ENCODE measurements at places on chromosomes 6 and 20. TPM values are rescaled to one million over a fixed set of nuclear protein-coding genes. Genes with fewer than 3 reads are reported as not detected.
A peak's percentile ranks its signal among the peaks of the same experiment; 100 is the strongest.

DNA sequence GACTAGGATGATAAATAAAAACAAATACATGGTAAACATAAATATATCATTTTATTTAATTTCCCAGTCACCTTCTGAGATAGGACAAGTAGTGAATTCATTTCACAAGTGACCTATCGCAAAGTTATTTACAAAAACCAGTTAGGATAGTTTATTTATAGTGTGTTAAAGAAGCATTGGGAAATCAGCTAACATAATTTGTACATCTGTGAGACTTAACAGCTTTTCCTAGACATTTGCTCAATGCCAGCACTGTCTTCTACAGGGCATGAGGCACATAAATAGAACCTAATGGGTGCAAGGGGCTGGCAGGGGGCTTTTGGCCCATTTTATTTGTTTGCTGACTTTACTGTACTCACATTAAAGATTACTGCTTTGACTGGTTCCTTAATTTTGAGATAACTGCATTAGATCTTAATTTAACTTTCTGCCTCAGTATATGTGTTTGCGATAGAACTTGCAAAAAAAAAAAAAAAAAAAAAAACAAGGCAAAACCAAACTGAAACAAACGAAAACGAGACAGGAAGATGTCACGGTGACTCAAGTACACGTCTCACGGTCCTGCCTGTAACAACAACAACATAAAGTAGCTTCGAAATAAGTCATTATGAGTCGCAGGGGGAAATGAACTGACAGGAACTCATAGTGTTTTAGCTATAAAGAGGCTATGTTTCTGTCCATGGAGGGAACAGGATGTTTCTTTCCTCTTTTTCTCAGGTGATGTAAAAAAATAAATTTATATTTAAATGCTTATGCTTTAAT is 133.7 kb upstream of the GMDS start:
- no peak for DNase-seq
- H3K27ac ChIP-seq = no peak overlapping the region
- peaks cover 39% of the 10 kb centered on the region for H3K4me1 ChIP-seq
- no peaks in the 10 kb centered on the region for H3K27me3 ChIP-seq
- no peak overlapping the region for H3K4me3 ChIP-seq
- no peaks in the 10 kb centered on the region for H3K36me3 ChIP-seq

Gene HUS1B
- total RNA-seq = 2.2 TPM

Gene BACH2
- total RNA-seq = 3.2 TPM

Gene MAK
- total RNA-seq = not detected

Gene ACTL10
- total RNA-seq = 9.2 TPM

- H3K36me3 ChIP-seq = no peaks in the 10 kb centered on the region
- H3K27ac ChIP-seq = no peak overlapping the region
- H3K4me1 ChIP-seq = peaks cover 20% of the 10 kb centered on the region
- H3K4me3 ChIP-seq = no peak overlapping the region
- H3K27me3 ChIP-seq = no peaks in the 10 kb centered on the region
- DNase-seq = no peak
Observed at GRCh38 chr6:159487636-159488035, 205.4 kb downstream of the SOD2 start.

- no peaks in the 10 kb centered on the region for H3K36me3 ChIP-seq
- H3K4me3 ChIP-seq = no peak overlapping the region
- DNase-seq = no peak
- H3K27me3 ChIP-seq = no peaks in the 10 kb centered on the region
- H3K27ac ChIP-seq = no peak overlapping the region
Observed at GRCh38 chr20:16378712-16379370, 194.4 kb downstream of the KIF16B start.

GRCh38 chr6:124273701-124274100 is 470.0 kb downstream of the NKAIN2 start:
- H3K4me3 ChIP-seq = no peak overlapping the region
- H3K27me3 ChIP-seq = no peaks in the 10 kb centered on the region
- no peaks in the 10 kb centered on the region for H3K36me3 ChIP-seq
- no peak overlapping the region for H3K27ac ChIP-seq

DNA sequence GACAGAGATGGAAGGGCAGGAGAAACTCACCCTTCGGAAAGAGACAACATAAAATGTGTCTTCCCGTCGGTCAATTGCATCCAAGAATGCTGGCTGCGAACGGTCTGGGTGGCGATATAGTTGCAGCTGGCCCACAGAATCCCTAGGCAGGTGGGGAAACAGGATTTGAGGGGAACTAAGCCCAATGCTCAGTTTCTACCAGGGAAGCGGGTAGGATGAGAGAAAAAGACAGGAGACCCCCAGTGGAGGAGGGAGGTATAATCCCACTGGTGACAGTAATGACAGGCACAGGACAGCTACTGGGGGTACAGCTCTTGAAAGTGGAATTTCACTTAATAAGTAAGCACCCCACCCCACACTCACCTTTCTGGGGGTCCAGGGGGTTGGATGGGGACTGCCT is 7.5 kb upstream of the TNXB start:
- no peaks in the 10 kb centered on the region for H3K4me1 ChIP-seq
- H3K27me3 ChIP-seq = no peaks in the 10 kb centered on the region
- peak; percentile 64 for DNase-seq
- H3K36me3 ChIP-seq = peaks cover 7% of the 10 kb centered on the region
- no peak overlapping the region for H3K27ac ChIP-seq
- H3K4me3 ChIP-seq = no peak overlapping the region

DNA sequence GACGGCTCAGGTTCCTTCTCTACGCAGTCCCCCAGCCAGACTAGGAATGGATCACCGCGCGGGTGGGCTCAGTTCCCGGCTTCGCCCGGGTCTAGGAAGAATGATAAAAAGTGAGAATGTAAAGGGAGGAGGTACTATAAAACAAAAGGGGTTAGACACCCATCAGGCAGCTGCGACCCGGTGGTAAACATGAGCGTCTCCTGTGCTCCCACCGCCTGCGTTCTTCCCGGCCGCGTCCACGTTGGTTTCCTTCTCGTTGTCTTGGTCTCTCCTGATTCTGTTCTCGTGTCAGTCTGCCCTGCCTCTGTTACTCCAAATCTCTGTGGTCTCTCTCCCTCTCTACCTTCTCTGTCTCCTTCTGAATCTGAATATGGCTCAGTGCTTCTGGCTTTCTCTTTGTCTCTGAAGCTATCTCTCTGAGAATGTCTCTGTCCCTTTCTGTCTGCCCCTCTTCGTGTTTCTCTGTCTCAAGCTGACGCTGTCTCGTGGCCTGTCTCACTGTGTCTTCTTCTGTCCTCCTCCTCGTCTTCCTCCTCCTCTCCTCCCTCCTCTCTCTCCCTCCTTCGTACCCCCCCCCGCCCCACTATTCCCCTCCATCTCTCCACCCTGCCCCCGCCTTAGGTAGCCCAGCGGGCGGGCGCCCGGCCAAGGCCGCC is 41.6 kb upstream of the FOXP4 start:
- H3K36me3 ChIP-seq = no peaks in the 10 kb centered on the region
- no peaks in the 10 kb centered on the region for H3K27me3 ChIP-seq
- no peak overlapping the region for H3K4me3 ChIP-seq
- no peak overlapping the region for H3K27ac ChIP-seq

DNA sequence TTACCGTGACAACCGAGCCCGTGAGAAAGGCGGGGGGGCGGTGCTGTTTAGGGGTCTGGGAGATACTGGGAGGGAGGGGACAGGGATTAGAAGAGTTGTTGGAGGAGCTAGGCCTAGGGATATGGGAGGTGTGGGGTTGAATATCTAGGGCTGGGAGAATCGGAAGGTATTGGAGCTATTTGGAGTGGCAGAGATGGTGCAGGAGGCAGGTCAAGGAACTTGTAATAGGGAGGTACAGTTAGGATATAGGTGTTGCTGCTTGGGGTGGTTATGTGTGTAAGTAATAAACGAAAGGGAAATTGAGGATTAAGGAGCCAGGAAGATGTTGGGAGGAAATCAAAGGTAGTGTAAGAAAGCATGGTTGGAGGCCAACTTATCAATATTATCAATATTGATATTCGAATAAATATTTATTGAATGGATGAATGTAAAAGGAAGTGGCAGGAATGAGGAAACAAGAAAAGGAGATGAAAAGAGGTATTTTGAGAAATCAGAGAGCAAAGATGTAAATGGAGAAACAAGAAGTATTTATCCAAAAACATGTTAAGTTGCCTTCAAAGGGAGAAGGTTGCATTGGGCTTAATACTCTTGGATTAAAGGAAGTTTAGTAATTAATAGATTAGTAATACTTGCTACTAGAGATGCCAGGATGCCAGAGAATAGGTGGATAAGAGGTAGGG is 602 bp downstream of the PPP1R11 start:
- no peaks in the 10 kb centered on the region for H3K27me3 ChIP-seq
- peak overlapping the region; percentile 82 for H3K4me3 ChIP-seq
- no peak for DNase-seq
- peaks cover 14% of the 10 kb centered on the region for H3K36me3 ChIP-seq
- H3K4me1 ChIP-seq = peaks cover 42% of the 10 kb centered on the region

- no peaks in the 10 kb centered on the region for H3K36me3 ChIP-seq
- DNase-seq = no peak
- H3K27ac ChIP-seq = no peak overlapping the region
- no peak overlapping the region for H3K4me3 ChIP-seq
- peaks cover 35% of the 10 kb centered on the region for H3K4me1 ChIP-seq
- no peaks in the 10 kb centered on the region for H3K27me3 ChIP-seq
Observed at GRCh38 chr20:57769756-57770155, 59.9 kb upstream of the PMEPA1 start.

Gene MAN1A1
- 0.48 TPM for total RNA-seq

Gene C6orf120
- 51.4 TPM for total RNA-seq

DNA sequence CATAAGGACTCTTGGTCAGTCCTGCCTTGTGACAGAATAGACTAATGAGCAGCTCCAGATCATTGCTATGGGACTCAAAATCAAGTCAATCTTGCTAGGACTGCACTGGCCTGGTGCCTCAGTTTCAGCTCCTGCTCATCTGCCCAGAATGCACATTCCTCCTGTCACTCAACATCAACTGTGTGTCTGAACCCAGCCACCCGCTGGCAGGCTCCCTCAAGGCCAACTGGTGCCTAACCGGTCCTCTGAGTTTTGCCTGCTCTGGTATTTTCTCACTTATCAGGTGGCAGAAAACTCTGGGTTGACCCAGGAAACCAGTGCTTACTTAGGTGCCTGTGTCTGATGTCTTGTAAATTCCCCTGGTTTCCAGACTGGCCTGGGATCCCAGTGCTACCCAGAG is 297.7 kb downstream of the DHX35 start:
- H3K27ac ChIP-seq = no peak overlapping the region
- no peak overlapping the region for H3K4me3 ChIP-seq
- no peaks in the 10 kb centered on the region for H3K36me3 ChIP-seq
- H3K4me1 ChIP-seq = no peaks in the 10 kb centered on the region

- H3K4me1 ChIP-seq = peaks cover 49% of the 10 kb centered on the region
- H3K36me3 ChIP-seq = peaks cover 6% of the 10 kb centered on the region
- no peaks in the 10 kb centered on the region for H3K27me3 ChIP-seq
- peak overlapping the region; percentile 85 for H3K4me3 ChIP-seq
Observed at GRCh38 chr20:326645-327185, 1.4 kb downstream of the SOX12 start.

Gene JPH2
- not detected for total RNA-seq

- H3K4me3 ChIP-seq = no peak overlapping the region
- no peak overlapping the region for H3K27ac ChIP-seq
- no peak for DNase-seq
- no peaks in the 10 kb centered on the region for H3K27me3 ChIP-seq
Observed at GRCh38 chr6:30670760-30671527, 1.9 kb downstream of the DHX16 start.

GRCh38 chr20:23146181-23146580 is 60.1 kb upstream of the CD93 start:
- DNase-seq = no peak
- H3K27me3 ChIP-seq = no peaks in the 10 kb centered on the region
- H3K36me3 ChIP-seq = no peaks in the 10 kb centered on the region
- H3K27ac ChIP-seq = no peak overlapping the region
- no peak overlapping the region for H3K4me3 ChIP-seq

GRCh38 chr6:139243536-139243935 is 48.3 kb downstream of the TXLNB start:
- peaks cover 5% of the 10 kb centered on the region for H3K36me3 ChIP-seq
- H3K27ac ChIP-seq = no peak overlapping the region
- peaks cover 15% of the 10 kb centered on the region for H3K4me1 ChIP-seq
- H3K27me3 ChIP-seq = no peaks in the 10 kb centered on the region

DNA sequence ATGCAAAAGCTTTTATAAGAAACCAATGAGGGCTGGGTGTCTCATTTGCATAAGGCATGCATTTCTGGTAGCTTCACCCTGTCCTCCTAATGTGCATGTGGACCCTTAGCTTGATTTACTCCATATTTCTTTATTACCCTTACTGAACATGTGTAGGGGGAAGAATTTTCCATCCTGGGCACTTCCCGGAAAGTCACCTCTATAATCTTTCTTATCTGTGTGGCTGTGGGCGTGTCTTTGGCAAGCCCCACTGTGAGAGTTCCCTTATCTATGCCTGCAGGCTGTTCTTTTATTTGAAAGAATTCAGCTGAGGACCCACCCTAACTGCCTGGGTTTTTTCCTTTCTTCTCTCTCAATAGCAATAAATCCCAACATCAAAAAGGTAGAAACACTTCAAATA is 627.8 kb downstream of the DOK5 start:
- no peaks in the 10 kb centered on the region for H3K27me3 ChIP-seq
- DNase-seq = no peak
- no peak overlapping the region for H3K4me3 ChIP-seq
- H3K36me3 ChIP-seq = no peaks in the 10 kb centered on the region
- H3K4me1 ChIP-seq = no peaks in the 10 kb centered on the region

DNA sequence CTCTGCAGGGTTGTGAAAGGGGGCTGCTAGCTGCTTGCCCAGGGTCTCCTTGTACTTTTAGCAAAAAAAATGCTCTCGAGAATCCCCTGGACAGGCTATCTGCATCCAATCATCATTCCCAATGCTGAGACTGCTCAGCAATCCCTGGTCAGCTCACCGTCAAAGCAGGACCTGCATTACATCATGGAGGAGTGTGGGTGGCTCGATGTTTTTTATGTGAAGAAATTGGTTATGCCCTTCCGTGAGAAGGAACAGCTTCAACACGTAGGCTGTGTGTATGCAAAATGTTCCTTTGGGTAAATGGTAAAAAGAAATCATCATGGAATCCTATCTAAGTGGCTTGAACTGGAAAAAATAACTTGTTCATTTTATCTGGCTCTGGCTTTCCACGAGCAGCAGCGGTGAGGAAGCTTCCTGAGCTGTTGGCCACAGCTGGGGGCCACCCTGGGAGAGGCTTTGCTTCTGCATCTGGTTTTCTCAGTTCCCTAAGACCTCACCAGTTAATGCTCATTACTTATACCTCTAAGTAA is 111.4 kb downstream of the FYN start:
- peak; percentile 69 for DNase-seq
- peaks cover 99% of the 10 kb centered on the region for H3K4me1 ChIP-seq
- no peaks in the 10 kb centered on the region for H3K27me3 ChIP-seq
- peak overlapping the region; percentile 96 for H3K27ac ChIP-seq
- H3K4me3 ChIP-seq = peak overlapping the region; percentile 17
- H3K36me3 ChIP-seq = no peaks in the 10 kb centered on the region

- H3K4me1 ChIP-seq = no peaks in the 10 kb centered on the region
- no peak for DNase-seq
- H3K27ac ChIP-seq = no peak overlapping the region
- no peaks in the 10 kb centered on the region for H3K36me3 ChIP-seq
- no peaks in the 10 kb centered on the region for H3K27me3 ChIP-seq
Observed at GRCh38 chr6:113875470-113875869, 18.3 kb downstream of the MARCKS start.
